ENCODE measurements at places on chromosomes 1 and 21. TPM values are rescaled to one million over a fixed set of nuclear protein-coding genes. Genes with fewer than 3 reads are reported as not detected.

DNA sequence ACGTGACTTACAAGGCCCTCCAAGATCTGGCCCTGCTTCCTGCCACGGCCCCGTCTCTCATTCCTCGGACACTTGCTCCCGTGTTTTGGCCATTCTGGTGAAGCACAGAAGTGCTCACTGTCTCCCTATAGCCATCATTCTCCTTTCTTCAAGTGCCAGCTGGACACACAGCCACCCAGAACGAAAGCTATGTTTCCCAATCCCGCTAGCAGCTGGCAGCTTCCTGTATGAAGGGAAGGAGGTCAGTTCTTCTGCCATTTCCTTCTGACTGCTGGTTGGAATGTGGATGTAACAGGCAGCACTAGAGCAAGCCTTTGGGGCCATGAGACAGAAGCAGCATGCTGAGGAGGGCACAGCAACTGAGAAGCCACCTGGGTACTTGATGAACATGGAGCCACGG, 82.8 kb downstream of the TGFBR3 start:
- H3K36me3 ChIP-seq = no peaks in the 10 kb centered on the region
- H3K4me1 ChIP-seq = peaks cover 29% of the 10 kb centered on the region
- H3K27ac ChIP-seq = peak overlapping the region; percentile 3
- no peak overlapping the region for H3K4me3 ChIP-seq

DNA sequence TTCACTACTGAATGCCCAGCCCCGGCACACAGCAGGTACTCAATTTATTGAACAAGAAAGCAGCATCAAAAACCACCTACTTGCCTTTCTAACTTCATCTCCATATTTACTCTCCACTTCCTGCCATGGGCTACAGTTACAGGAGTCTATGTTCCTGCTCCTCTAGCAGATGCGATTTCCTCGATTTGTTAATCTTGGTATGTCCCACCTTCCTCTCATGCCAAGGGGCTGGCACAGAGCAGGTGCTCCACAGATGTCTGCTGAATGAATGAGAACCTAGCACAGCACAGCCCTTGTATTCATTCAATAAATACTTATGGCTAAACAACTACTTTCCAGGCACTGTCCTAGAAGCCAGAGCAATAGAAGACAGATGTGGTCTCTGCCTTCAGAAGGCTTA, 12.2 kb downstream of the PAFAH2 start:
- H3K36me3 ChIP-seq = peaks cover 49% of the 10 kb centered on the region
- H3K4me1 ChIP-seq = peaks cover 5% of the 10 kb centered on the region
- H3K27me3 ChIP-seq = no peaks in the 10 kb centered on the region
- H3K27ac ChIP-seq = no peak overlapping the region
- no peak for DNase-seq

SAMD11 gene
- polyA plus RNA-seq = 0.07 TPM

DNA sequence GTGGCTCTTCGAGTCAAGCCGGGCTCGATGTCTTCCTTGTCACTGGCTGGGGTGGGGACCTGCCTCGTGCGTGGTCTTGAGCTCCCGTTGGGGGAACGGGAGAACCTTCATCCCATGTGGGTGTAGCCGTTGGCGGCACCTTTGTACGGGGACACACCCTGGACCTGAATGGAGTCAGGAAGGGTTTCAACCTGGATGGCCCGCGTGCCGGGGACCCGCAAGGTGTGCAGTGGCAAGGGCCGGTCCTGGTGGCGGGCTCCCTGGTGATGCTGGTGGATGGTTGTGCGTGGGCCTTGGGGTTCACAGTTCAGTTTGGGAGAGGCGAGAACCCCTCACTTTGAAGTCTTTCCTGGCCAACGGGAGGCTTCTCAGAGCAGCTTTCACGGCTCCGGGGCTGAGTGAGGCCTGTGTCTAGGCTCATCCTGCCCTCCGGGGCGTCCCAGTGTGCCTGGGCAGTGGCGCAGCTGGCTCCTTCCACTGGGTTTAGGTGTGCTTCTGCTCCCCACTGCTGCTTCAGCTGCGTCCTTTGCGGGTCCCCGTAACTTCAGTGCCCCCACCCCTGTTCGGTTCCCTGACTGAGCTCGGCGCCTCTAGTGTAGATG, 11.4 kb downstream of the SKI start:
- peak; percentile 36 for DNase-seq
- no peak overlapping the region for H3K27ac ChIP-seq
- no peak overlapping the region for H3K4me3 ChIP-seq
- H3K27me3 ChIP-seq = no peaks in the 10 kb centered on the region

GRCh38 chr1:17355898-17356297, 16.1 kb upstream of the PADI6 start:
- DNase-seq = no peak
- H3K4me1 ChIP-seq = peaks cover 20% of the 10 kb centered on the region
- peaks cover 38% of the 10 kb centered on the region for H3K27me3 ChIP-seq
- H3K27ac ChIP-seq = no peak overlapping the region

KCNA3 gene
- polyA plus RNA-seq = not detected

DNA sequence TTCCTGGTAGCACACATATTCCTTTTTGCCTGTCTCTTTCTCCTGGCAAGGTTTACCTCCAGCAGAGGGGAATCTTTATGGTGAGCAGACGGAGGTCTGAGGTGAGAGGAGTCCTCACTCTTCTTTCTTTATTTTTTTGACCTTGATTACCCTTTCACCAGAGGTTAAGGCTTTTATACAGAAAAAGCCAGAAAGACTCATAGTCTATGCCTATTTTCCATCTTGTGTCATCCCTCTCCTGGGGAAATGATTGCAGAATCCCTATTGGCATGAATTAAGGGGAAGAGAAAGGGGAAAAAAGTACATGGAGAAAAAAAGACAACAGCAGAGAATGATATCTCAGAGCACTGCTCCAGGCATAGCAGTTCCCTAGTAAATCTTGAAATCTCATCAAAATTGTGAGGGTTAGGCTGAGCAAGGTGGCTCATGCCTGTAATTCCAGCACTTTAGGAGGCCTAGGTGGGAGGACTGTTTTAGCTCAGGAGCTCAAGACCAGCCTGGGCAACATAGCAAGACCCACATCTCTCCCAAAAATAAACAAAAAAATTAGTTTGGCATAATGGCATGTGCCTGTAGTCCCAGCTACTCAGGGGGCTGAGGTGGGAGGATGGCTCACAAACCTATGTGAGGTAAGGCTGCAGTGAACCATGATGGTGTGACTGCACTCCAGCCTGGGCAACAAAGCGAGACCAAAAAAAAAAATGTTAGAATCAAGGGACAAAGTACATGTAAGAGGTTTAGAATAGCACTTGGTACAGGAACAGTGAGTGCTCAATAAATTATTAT, 1.2 kb upstream of the XPR1 start:
- no peak for DNase-seq
- H3K4me1 ChIP-seq = peaks cover 5% of the 10 kb centered on the region
- H3K27me3 ChIP-seq = no peaks in the 10 kb centered on the region
- no peaks in the 10 kb centered on the region for H3K36me3 ChIP-seq
- H3K27ac ChIP-seq = peak overlapping the region; percentile 8
- no peak overlapping the region for H3K4me3 ChIP-seq

Data from K562 (cell line).